ENCODE measurements at places on chromosomes 16 and 17.

- DNase-seq: peak; percentile 90
Observed at GRCh38 chr17:72120642-72121163, at the start of gene SOX9. Gene SOX9 (plus strand): TSS chr17:72121020. CDS start chr17:72121392, 372 bp downstream.

DNA sequence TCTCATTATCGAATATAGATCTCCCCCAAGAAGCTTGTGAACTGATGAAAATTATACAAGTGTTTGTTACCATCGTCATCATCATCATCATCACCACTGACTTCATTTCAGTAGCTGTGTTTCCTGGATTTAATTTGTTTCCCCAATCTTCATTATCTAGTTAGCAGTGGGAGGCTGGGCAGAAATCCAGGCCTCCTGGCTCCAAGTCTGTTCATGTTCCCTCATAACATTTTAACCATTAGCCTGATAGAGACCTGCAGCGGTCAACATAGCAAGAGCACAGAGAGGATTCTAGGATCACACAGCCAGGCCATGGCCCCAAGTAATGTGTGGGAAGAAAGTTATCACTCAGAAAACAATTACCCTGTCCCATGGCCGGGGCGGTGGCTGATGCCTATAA, 526.2 kb upstream of the CDH11 start:
- no peak for DNase-seq

- DNase-seq: no peak
Observed at GRCh38 chr16:80735846-80736245, 68.6 kb downstream of the CDYL2 start.

DNA sequence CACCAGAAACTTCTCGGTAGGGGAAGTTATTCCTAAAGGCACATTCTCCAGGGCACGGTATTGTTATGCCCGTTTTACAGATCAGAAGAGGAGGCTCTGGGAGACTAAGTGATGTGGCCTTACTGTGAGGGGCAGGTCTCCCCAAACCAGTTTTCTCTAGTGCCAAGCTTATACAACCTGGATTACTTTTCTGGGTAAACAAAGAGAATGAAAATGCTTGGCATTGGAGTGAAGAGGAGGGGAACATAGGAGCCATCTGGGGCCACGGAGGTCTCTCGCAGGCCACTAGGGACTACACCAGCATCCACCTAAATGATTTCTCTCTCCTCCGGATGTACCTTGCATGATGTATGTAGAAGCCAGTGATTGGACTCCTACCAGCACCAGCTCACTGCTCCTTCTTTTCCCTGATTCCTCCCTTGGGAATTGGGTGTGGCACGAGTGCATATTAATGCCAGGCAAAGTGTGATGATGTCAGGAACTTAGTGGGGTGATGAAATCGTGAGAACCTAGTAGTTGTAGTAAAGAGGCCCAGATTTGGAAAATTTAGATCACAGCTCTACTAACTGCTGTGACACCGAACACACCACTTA, 674 bp downstream of the TOM1L1 start:
- no peak for DNase-seq

DNA sequence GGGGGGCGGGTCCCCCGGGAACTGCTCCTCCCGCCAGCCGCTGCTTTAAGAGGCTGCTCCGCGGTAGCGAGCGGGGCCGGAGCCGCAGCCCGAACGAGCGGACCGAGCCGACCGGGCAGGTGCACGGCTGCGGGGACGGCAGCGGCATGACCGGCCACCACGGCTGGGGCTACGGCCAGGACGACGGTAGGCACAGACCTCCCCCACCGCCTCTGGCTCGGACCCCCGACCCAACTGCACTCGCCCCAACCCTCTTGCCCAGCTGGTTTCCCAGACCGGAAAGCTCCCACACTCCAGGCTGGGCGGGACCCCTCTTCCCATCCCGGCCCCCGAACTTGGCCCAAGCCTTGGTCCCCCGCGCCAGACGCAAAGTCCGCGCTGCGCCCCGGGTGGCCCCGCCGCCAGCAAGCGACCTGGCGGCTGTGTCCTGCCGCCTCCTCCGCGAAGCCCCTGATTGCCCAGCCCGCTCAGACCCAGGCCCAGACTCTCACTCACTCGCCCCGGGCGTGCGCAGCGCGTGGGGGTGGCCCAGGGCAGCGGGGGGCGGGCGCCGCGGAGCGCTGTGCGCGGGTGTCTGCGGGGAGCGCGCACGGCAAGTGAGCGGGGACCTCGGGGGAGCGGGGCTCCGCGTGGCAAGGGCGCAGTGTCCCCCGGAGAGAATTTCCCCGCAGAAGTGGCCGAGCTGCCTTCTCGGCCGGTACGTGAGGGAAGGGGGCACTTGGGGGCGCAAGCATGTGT, at the start of gene CA7:
TSS of gene CA7 (plus strand) at position 73 of the 738 bp plus-strand sequence. CDS start at position 147, 74 bp downstream.
- DNase-seq: no peak

GRCh38 chr16:83200005-83200779, 573.4 kb downstream of the CDH13 start:
- DNase-seq: no peak

- no peak for DNase-seq
Observed at GRCh38 chr17:77839698-77840512, 118.6 kb upstream of the TNRC6C start.

GRCh38 chr17:48051706-48052486, 3.7 kb downstream of the NFE2L1 start:
- DNase-seq: peak; percentile 72

DNA sequence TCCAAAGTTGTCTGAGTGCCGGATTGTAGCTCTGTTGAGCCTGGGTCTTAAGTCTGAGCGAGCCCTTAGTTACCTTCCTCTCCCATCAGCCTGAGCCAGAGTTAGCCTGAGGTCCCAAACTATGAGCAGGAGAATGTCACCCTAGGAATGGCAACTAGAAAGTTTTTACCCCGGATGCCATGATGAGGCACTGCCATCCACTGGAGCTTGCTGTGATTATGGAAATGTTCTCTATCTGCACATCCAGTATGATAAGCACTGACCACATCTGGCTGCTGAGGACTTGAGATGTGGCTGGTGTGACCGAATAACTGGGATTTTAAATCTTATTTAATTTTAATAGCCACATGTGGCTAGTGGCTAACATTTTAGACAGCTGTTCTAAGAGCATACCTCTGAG, 550.0 kb downstream of the CDH13 start:
- no peak for DNase-seq

- no peak for DNase-seq
Observed at GRCh38 chr16:1079786-1080525, 7.4 kb downstream of the SSTR5 start.

- DNase-seq: no peak
Observed at GRCh38 chr16:88936556-88937205, 40.3 kb downstream of the CBFA2T3 start.

Measured in left kidney (tissue), 8 donors.